ENCODE measurements at places on chromosomes 6 and 20.

GRCh38 chr6:34547701-34548644, 8.2 kb downstream of the SPDEF start:
- no peak for DNase-seq

- no peak for DNase-seq
These were observed 249.7 kb upstream of the HS3ST5 start for GRCh38 chr6:114592506-114592905.

DNA sequence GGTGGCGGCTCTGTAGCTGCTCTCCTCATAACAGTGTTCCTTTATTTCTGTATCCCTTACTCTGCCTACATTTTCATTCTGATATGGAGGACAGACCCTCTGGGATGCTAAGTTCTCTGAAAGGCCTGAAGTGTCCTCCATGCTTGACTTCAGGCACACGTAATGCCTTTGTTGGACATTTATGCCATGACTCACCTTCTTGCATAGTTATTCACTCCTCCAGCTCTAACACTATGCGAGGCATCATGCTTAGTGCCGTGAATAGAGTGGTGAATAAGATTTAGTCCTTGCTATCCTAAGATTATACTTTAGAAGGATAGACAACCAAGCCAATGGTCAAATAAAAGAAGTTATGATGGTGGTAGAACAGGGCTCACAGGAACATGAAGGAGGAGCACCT, 760.9 kb upstream of the FLRT3 start:
- no peak for DNase-seq

DNA sequence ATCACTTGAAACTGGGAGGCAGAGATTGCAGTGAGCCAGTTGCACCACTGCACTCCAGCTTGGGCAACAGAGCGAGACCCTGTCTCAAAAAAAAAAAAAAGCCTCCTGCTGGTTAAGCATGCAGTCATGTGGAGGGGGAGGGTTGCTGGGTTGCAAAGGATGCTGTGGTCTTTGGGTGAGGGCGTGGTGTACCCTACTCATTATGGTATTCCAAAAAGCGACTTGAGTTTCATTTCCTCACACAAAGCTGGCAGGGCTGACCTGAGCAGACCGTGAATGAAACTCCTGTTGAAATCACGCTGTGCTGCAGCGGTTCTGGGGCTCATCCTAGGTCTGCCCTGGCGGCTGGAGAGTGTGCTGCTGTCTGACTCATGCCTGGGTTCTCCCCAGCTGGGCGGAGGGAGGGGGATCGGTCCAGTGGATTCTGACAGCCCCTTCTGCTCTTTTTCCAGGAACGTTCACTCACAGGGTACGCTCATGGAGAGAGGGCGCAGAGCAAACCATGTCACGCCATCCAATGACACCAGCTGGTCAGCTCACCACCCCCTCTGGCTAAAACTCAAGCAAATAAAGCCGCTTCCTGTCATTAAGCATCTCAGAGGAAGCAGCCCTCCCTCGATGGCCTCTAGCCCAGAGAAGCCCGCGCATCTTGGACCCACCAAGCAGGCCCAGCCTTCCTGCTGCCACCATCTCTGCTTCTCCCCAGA, 166.2 kb downstream of the SCML4 start:
- peak; percentile 48 for DNase-seq

DNA sequence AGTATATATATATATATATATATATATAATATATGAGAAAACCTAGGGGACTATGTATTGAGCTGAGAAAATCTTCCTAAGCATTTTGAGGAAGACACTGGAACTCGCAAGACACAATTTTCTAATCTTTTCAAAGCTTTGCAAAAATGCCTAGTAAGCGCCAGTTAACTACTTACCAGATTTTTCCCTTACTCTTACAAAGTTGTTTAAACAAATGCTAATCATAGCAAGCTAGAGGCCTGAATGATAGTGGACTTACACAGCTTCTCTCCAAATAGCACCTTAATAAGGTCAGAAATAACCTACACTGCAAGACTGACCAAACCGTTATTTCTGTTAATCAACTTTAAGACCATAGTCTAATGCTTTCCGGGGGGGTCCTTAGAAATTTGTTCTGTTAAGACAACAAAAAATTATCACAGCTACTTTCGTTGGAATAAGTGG, 56.1 kb upstream of the HFE start:
- DNase-seq = no peak

GRCh38 chr6:90621581-90621980, 34.7 kb upstream of the MAP3K7 start:
- DNase-seq = no peak
